ENCODE measurements at places on chromosomes 16 and 17. TPM values are rescaled to one million over a fixed set of nuclear protein-coding genes. Genes with fewer than 3 reads are reported as not detected.

GRCh38 chr17:42674755-42675347 is 1.9 kb downstream of the PLEKHH3 start:
- no peaks in the 10 kb centered on the region for H3K36me3 ChIP-seq
- no peak overlapping the region for H3K27ac ChIP-seq
- peaks cover 46% of the 10 kb centered on the region for H3K27me3 ChIP-seq
- no peak for DNase-seq
- H3K4me1 ChIP-seq, result peaks cover 54% of the 10 kb centered on the region

- H3K4me3 ChIP-seq, result no peak overlapping the region
- H3K36me3 ChIP-seq, result no peaks in the 10 kb centered on the region
- DNase-seq, result no peak
- H3K27me3 ChIP-seq, result peaks cover 2% of the 10 kb centered on the region
- H3K4me1 ChIP-seq, result peaks cover 5% of the 10 kb centered on the region
- no peak overlapping the region for H3K27ac ChIP-seq
Measured at GRCh38 chr17:49775546-49776260, 11.8 kb upstream of the FAM117A start.

DNA sequence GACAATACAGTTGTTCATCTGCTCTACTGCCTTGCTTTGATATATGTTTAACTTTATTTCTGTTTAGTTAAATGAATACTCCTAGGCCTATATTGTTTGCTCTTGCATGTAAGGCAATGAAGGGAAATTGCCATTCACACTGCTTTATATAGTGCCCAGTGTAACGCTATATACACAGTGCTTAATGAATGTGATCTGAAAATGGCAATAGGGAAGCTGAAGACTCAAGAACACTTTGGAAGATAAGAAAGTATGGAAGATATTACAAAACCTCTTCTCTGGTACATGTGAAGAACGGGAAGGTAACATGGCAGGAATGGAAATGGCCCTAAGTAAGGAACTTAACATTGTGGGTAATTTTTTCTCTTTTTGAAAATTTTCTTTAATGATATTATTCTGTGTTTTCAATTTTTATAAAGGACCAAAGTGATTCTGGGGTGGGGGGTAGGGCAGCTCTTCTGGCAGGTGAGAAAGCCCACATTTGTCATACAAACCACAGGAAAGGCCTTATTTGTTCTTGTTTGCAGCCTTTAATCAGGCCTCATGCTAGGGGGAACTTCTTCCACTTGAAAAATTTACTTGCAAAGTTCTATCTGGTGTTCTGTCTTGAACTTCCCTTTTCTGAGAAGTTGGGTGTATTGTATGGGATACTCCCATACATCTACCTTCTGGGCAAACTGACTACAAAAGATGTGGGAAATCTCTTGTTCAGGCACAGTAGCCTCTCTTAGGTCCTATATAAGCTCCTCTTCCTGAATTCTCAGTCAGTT is 100.8 kb upstream of the CORO6 start:
- H3K27me3 ChIP-seq, result no peaks in the 10 kb centered on the region
- peak overlapping the region; percentile 51 for H3K27ac ChIP-seq

GRCh38 chr17:10731408-10731879 is 1.6 kb upstream of the TMEM220 start:
- H3K4me3 ChIP-seq, result peak overlapping the region; percentile 15
- H3K36me3 ChIP-seq, result no peaks in the 10 kb centered on the region
- H3K4me1 ChIP-seq, result peaks cover 4% of the 10 kb centered on the region
- no peak for DNase-seq
- H3K27ac ChIP-seq, result no peak overlapping the region
- H3K27me3 ChIP-seq, result no peaks in the 10 kb centered on the region

GRCh38 chr17:50102164-50102991 is 7.2 kb downstream of the PDK2 start:
- H3K4me3 ChIP-seq, result no peak overlapping the region
- H3K36me3 ChIP-seq, result peaks cover 2% of the 10 kb centered on the region
- no peak overlapping the region for H3K27ac ChIP-seq
- H3K4me1 ChIP-seq, result peaks cover 10% of the 10 kb centered on the region

- no peak for DNase-seq
- no peaks in the 10 kb centered on the region for H3K36me3 ChIP-seq
- H3K4me3 ChIP-seq, result no peak overlapping the region
- no peaks in the 10 kb centered on the region for H3K27me3 ChIP-seq
- H3K4me1 ChIP-seq, result peaks cover 9% of the 10 kb centered on the region
- no peak overlapping the region for H3K27ac ChIP-seq
Measured at GRCh38 chr16:12576878-12577277, 226.8 kb downstream of the CPPED1 start.

DNA sequence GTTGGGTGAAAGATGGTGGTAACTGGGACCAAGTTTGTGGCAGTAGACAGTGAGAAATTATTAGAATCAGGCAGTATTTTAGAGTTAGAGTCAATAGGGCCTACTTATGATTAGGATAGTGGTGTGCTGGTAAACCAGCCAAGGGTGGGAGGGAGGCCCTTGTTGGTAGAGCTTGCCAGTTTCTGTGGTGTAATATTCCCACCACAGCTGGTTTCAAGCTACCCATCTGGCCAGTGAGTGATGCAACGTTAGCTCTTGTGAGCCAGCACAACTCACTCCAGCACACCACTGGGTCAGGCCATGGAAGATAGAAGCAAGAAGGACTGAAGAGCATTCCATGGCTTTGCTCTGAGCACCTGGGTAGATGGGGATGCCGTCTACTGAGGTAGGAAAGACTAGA is 34.9 kb downstream of the GNAO1 start:
- H3K4me3 ChIP-seq, result no peak overlapping the region
- H3K4me1 ChIP-seq, result peaks cover 37% of the 10 kb centered on the region
- DNase-seq, result no peak
- H3K27me3 ChIP-seq, result peaks cover 13% of the 10 kb centered on the region

GRCh38 chr17:57502811-57503241 is 242.3 kb downstream of the CCDC182 start:
- no peak for DNase-seq
- no peaks in the 10 kb centered on the region for H3K27me3 ChIP-seq
- H3K4me1 ChIP-seq, result peaks cover 10% of the 10 kb centered on the region
- no peaks in the 10 kb centered on the region for H3K36me3 ChIP-seq

DNA sequence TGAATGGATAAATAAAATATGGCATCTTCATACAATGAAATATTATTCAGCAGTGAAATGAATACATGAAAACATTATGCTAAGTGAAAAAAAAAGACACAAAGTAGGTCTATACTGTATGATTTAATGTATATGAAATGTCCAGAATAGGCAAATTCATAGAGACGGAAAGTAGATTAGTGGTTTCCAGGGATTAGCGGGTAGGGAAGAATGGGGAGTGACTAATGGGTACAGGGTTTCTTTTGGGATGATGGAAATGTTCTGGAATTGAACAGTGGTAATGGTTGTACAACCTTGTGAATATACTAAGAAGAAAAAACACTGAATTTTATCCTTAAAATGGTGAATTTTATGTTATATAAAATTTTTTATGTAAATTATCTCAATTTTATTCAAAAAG is 8.5 kb upstream of the MYCBPAP start:
- no peaks in the 10 kb centered on the region for H3K36me3 ChIP-seq
- H3K27ac ChIP-seq, result no peak overlapping the region
- no peak overlapping the region for H3K4me3 ChIP-seq
- H3K27me3 ChIP-seq, result peaks cover 2% of the 10 kb centered on the region
- no peak for DNase-seq
- H3K4me1 ChIP-seq, result peaks cover 28% of the 10 kb centered on the region

DNA sequence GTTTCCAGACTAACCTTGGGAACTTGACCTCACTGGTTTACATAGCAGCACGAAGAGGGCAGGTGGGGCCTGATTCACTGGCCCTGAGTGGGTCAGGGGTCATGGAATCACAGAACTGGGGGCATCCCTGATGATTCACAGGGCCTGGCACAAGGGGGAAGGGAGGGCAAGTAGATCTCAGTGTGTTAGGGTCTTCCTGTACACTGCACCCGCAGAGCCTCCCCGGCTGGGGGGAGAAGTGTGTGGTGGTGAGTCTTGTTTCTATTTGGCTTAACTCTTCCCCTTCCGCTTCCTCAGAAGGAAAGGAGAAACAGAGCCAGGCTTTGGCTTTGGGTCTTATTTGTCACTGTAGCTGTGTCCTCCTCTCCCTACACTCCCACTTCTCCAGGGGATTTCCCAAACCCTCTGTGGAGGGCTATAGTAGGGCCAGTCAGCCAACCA is 3.7 kb downstream of the STARD3 start:
- peak overlapping the region; percentile 23 for H3K4me3 ChIP-seq
- DNase-seq, result no peak
- no peaks in the 10 kb centered on the region for H3K27me3 ChIP-seq
- H3K36me3 ChIP-seq, result peaks cover 12% of the 10 kb centered on the region
- peak overlapping the region; percentile 34 for H3K27ac ChIP-seq
- H3K4me1 ChIP-seq, result peaks cover 82% of the 10 kb centered on the region

- no peak for DNase-seq
- H3K4me3 ChIP-seq, result no peak overlapping the region
- H3K27ac ChIP-seq, result no peak overlapping the region
- H3K36me3 ChIP-seq, result no peaks in the 10 kb centered on the region
- peaks cover 11% of the 10 kb centered on the region for H3K27me3 ChIP-seq
- peaks cover under 1% of the 10 kb centered on the region for H3K4me1 ChIP-seq
Measured at GRCh38 chr16:66293932-66294331, 72.6 kb upstream of the CDH5 start.

GRCh38 chr17:73616873-73617404 is 27.3 kb downstream of the SDK2 start:
- H3K4me3 ChIP-seq, result no peak overlapping the region
- H3K27me3 ChIP-seq, result peaks cover 8% of the 10 kb centered on the region
- peaks cover 7% of the 10 kb centered on the region for H3K4me1 ChIP-seq
- DNase-seq, result no peak

DNA sequence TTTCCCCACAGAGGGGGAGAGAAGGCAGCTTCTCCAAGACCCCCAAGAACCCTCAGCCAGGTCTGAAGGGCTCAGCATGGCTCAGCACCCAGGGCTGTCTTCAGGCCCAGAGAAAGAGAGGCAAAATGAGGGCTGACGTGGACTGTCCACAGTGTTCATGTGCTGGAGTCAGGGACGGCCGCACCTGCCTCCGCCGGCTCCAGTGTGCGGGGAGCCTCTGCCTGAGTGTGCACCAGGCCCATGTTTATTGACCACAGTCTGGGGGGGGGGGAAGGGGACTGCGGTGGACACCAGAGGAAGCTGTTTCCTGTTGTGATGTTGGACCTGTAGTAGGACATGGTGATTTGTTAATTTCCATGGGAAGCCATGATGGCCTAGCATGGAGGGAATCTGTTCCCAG is 6.9 kb downstream of the MRM1 start:
- H3K27me3 ChIP-seq, result no peaks in the 10 kb centered on the region
- H3K36me3 ChIP-seq, result peaks cover 20% of the 10 kb centered on the region
- H3K4me1 ChIP-seq, result peaks cover 29% of the 10 kb centered on the region
- H3K4me3 ChIP-seq, result no peak overlapping the region
- DNase-seq, result no peak

DNA sequence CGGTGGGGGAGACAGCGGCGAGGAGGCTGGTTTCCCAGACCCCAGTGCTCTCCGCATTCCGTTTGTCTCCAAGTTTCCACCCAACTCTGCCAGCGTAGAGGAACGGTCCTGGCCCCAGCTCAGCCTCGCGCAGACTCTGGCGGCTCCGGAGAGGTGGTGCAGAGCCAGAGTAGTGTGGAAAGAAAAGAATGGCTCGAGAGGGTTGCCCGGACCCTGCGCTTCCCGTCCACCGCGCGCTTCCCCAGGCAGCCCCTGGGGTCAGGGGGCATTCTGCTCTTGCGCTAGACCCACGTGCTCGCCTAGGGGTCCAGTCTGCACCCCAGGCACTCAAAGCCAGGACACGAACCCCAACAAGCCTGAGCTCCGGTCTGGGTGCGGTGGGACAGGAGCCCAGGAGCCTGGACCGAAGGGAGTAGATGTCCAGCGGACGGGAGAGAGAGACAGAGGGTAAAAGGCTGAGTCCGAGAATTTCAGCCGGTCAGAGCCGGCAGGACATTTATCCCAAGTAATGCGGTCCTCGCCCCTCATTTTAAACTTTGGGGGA is 3.8 kb downstream of the PMP22 start:
- H3K36me3 ChIP-seq, result no peaks in the 10 kb centered on the region
- H3K4me3 ChIP-seq, result peak overlapping the region; percentile 54
- H3K27me3 ChIP-seq, result peaks cover 68% of the 10 kb centered on the region
- DNase-seq, result no peak
- no peak overlapping the region for H3K27ac ChIP-seq
- peaks cover 33% of the 10 kb centered on the region for H3K4me1 ChIP-seq

DNA sequence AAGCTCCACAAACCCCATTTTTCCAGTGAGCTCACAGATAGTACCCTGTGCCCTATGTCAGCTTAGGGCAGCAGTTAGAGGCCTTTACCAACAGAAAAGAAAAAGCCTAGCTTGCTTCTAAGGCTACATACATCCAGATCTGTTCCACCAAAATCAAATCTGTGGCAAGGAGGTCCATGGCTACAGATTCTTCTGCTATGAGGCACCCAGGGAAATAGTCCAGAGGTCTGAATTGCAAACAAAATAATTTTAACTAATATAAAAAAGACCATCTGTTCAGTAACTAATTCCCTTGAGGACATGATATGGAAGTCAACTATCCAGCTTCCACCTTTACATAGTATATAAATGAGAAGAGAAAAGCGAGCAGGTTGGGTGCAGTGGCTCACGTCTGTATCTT is 129.3 kb downstream of the PARN start:
- no peak overlapping the region for H3K27ac ChIP-seq
- H3K27me3 ChIP-seq, result no peaks in the 10 kb centered on the region
- no peak overlapping the region for H3K4me3 ChIP-seq
- no peaks in the 10 kb centered on the region for H3K36me3 ChIP-seq
- H3K4me1 ChIP-seq, result peaks cover under 1% of the 10 kb centered on the region

The HBM gene
- total RNA-seq, result not detected

The HCRT gene
- total RNA-seq, result not detected

The HBZ gene
- not detected for total RNA-seq

The CCL1 gene
- total RNA-seq, result not detected

The SOX9 gene
- not detected for total RNA-seq

The ITPRIPL2 gene
- total RNA-seq, result 2.3 TPM

The TMEM186 gene
- 11.0 TPM for total RNA-seq

The MIEN1 gene
- total RNA-seq, result 44.0 TPM

The GRAPL gene
- 16.8 TPM for total RNA-seq

The MYH10 gene
- total RNA-seq, result 8.1 TPM
